Activated CD4-positive, alpha-beta memory T cell treated with anti-CD3 and anti-CD28 coated beads for 36 hours (primary cell): ENCODE measurements at places on chromosomes 7 and 10. TPM values are rescaled to one million over a fixed set of nuclear protein-coding genes. Genes with fewer than 3 reads are reported as not detected.

- DNase-seq = no peak
Observed at GRCh38 chr10:113071446-113071845, 121.4 kb downstream of the TCF7L2 start.

FAM25A gene
- total RNA-seq = not detected

DNA sequence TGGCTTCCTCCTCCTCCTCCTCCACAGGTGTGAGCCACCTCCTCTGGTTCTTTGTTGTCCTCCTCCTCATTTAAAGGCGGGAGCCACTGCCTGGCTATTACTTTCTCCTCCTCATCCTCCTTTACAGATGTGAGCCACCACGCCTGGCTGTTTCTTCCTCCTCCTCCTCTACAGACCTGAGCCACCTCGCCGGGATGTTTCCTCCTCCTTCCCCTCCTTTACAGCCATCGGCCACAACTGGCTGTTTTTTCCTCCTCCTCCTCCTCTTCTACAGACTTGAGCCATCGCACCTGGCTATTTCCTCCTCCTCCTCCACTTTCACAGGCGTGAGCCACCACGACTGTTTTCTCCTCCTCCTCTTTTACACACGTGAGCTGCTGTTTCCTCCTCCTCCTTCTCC, 49.0 kb upstream of the ZNF479 start:
- DNase-seq = no peak

- no peak for DNase-seq
Observed at GRCh38 chr10:125156196-125156595, 4.2 kb downstream of the CTBP2 start.

PLEKHS1 gene
- total RNA-seq = not detected

GRCh38 chr7:44275146-44275545, 50.2 kb downstream of the CAMK2B start:
- no peak for DNase-seq

GRCh38 chr7:34064519-34065158, 159.3 kb downstream of the BMPER start:
- DNase-seq = no peak

DNA sequence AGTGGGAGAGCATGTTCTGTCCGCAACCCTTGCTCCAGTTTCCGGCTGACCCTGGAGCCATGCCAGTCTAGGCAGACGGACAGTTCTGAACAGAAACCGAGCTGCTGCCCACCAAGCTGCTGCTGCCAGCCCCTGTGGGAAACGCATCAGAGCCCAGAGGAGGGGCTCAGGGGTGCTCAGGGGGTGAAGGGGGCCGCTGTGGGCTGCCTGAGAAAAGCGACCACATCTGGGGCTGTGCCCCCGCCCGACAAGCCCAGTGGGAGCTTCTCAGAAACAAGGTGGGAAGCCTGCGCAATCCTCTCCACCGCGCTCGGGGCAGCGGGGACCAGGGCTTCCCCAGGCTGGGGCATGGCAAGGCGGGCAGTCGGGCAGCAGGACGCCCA, 38.8 kb upstream of the CFAP46 start:
- no peak for DNase-seq

GRCh38 chr7:140435252-140435895, 31.5 kb downstream of the RAB19 start:
- no peak for DNase-seq

- no peak for DNase-seq
Observed at GRCh38 chr7:85602196-85602595, 415.3 kb upstream of the SEMA3D start.

- no peak for DNase-seq
Observed at GRCh38 chr10:63591600-63592379, 70.6 kb downstream of the REEP3 start.

WNT8B gene
- total RNA-seq = 0.36 TPM

DNA sequence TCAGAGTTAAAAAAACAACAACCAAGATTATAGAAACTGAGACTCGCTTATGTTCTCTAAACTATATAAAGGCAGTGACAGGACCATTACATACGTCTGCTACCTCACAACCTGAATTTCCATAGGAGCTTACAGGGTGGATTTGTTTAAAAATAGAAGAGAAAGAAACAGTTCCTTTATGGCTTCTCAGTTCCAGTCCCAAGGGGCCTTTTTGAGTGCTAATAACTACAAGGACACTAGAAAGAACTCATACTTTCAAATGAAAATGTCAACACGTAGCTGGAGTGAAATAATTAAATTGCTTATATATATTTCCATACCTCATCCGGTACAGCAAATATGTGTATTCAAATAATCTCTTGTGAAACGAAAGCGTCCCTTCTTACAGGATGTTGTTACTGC, 19.7 kb downstream of the TSPAN12 start:
- no peak for DNase-seq

CRPPA gene
- 0.59 TPM for total RNA-seq
